ENCODE measurements at places on chromosomes 4 and X. TPM values are rescaled to one million over a fixed set of nuclear protein-coding genes. Genes with fewer than 3 reads are reported as not detected.

DNA sequence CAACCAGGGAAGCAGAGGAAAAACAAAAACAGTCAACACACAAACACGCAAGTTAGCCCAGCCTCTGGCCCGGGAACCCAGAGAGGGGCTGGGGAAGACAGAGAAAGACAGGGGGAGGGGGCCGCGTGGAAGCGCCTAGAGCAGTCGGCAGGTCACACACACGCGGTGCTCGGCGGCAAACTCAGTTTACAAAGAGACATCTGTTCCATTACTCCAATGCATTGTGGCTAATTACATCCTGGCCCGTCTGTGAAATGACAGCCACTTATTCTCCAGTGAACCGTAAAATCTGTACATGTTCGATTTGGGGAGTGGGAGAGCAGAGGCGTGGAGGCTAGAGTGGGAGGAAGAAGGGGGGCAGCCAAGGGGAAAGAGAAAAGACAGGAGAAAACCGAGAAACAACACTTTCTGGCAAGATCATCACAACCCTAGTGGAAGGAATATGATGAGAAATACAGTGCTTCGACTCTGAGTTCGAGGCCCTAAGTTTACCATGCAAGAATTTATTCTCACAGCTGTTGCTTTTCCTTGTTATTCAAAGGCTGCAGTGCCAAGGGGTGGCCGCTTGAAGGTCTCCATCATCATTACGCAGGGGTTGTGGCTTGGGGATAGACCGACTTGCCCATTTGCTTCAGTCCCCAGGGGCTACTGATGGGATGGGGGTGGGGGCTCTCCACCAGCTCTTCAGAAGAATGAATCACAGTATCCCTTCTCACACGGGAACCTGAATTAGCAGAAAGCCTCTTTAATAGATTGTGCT is 167.7 kb downstream of the MGST2 start:
- no peak for DNase-seq

- DNase-seq: no peak
These were observed 215.1 kb upstream of the HDX start for GRCh38 chrX:84717343-84717742.

GRCh38 chr4:90069151-90069550 is 58.0 kb upstream of the CCSER1 start:
- no peak for DNase-seq

DNA sequence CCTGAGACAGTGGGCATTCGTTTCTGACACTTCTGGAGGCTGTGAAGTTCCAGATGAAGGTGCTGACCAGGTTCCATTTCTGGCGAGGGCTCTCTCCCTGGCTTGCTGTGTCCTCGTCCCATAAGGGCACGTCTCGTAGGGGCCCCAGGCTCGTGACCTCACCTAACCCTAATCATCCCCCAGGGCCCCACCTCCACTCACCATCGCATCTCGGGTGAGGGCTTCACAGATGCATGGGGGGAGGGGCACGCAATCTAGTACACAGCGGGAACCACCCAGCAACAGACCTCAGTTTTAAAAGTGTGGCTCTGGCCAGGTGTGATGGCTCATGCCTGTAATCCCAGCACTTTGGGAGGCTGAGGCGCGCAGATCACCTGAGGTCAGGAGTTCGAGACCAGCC is 22.1 kb downstream of the PDE6B start:
- peak; percentile 17 for DNase-seq

DNA sequence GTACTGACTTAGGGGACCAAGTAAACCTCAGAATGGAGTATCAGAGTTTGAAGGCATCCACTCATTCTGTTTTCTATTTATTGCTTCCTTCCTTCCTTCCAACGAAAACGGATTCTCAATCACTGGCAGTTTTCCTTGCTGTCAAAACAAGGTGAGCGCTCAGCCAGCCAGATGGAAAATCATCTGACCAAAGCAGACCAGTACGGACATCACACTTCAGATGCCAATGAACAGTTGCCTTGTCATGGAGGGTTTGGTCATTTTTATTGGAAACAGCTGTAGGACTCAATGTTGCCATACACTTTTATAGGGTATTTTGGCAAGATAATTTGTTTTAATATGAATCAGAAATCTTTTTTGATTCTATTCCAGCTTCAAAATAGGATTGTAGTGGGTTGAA is 16.6 kb downstream of the GEMIN8 start:
- DNase-seq: no peak

GRCh38 chr4:53782458-53782845 is 191.2 kb upstream of the LNX1 start:
- DNase-seq: no peak

GRCh38 chr4:101232074-101232776 is 115.1 kb downstream of the PPP3CA start:
- DNase-seq: no peak

GRCh38 chr4:54813674-54814073 is 155.9 kb downstream of the KIT start:
- DNase-seq: no peak

DNA sequence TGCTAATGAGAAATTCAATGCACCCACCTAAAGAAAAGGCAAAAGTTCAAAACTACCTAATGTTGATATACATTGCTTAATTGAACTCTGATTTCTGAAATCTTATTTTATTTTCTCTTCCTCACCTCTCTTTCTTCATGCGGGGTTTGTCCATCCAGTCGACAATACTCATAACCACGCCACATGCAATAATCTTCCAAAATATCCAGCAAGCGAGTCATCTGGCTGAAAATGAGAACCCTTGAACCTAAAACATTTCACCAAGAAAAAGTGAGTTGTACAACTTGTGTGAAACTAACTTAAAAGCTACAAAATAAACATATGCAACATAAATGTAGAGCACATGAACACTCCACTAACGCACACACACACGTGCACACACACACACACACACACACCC is 26.7 kb downstream of the SMARCA1 start:
- DNase-seq: no peak

DNA sequence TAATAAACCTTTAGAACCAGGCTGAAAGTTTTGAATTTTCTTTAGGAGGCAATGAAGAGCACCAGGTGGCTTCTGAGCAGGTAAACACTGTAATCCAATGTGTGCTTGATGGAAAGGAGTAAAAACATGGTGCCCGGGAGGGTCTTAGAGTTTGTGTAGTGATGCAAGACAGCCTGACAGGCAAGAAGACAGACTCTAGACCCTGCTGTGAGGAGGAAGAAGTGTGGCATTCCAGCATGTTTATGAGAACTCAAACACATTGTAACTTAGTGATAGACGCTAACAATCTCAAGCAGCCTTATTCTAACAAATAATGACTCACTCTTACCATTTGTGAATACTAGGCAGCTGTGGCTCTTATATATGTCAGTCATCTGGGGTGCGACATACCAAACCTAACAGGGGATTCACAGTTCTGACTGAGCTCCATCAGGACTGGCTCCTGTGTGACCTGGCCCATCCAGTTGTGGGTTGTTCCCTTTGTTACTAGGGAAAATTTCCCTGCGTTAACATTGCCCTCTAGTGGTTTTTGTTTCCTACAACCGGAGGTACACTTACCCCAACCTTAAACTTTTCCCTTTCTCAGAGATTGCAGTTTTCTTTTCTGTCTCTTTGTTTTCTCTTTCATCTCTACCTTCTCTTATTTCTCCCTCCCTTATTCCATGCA is 53.8 kb downstream of the VSIG4 start:
- DNase-seq: no peak

GRCh38 chrX:5730556-5730955 is 498.1 kb downstream of the NLGN4X start:
- no peak for DNase-seq

- DNase-seq: no peak
These were observed 14.6 kb downstream of the CTAG1A start for GRCh38 chrX:154599531-154599930.

- DNase-seq: no peak
These were observed 58.5 kb upstream of the LGI2 start for GRCh38 chr4:25089051-25089763.

DNA sequence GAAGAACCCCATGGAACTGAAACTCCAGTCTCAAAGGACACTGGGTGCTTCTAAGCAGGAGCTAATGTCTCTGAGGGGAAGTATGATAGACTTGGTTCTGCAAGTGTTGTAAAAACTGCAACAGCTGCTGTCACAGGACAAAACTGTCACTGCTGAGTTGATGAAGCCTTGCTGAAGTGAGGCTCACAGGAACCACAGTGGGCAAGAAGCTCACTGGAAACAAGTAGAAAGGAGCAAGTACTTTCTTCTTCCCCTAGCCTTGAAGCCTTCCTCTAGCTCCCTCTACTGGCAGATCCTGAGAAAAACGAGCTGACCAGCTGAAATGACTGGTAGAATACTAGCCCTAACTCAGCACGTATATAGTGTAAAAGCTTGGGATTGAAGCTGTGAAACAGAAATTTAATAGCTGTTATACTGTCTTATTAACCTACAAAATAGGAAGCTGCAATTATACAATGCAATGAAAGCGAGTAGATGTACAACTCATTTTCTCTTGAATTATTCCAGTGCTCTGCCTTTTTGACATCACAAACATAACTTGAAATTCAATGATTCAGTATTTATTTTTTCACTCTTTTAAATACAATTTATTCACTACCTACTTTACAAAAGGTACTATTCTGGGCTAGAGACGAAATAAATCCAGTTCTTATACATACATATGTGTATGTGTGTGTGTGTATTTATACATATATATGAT is 91.4 kb downstream of the GABRB1 start:
- DNase-seq: no peak

GRCh38 chr4:77418333-77418732 is 187.3 kb upstream of the CXCL13 start:
- no peak for DNase-seq

- no peak for DNase-seq
These were observed 14.0 kb downstream of the TAPT1 start for GRCh38 chr4:16212138-16212782.

GRCh38 chrX:87049567-87049966 is 468.0 kb upstream of the KLHL4 start:
- no peak for DNase-seq

- no peak for DNase-seq
These were observed 24.7 kb upstream of the PBDC1 start for GRCh38 chrX:76148041-76148665.

DNA sequence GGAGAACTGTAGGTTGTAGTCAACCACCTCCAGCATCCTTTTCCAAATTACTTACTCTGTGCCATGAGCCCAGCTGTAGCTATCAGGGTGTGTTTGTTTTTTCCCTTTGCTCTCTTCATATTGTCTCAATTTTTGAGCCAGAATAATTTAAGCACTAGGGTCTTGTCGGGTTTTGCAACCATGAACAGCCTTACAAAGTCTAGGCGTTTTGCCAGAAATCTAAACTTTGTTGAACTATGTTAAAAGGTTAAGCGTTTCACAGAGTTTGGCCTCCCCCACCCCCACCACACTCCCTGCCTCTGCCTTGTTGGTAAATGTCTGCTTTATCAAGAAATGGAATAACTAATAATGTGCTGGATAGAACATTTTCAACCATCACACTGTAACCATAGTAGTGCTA is 190.6 kb upstream of the TTC29 start:
- no peak for DNase-seq

GRCh38 chrX:110396735-110397134 is 38.1 kb downstream of the RTL9 start:
- DNase-seq: no peak

GRCh38 chr4:1632109-1633104 is 51.7 kb downstream of the FAM53A start:
- DNase-seq: no peak

- DNase-seq: no peak
These were observed 41.0 kb upstream of the LIMCH1 start for GRCh38 chr4:41496977-41497376.

- no peak for DNase-seq
These were observed 24.2 kb upstream of the PGRMC2 start for GRCh38 chr4:128311659-128312403.

DNA sequence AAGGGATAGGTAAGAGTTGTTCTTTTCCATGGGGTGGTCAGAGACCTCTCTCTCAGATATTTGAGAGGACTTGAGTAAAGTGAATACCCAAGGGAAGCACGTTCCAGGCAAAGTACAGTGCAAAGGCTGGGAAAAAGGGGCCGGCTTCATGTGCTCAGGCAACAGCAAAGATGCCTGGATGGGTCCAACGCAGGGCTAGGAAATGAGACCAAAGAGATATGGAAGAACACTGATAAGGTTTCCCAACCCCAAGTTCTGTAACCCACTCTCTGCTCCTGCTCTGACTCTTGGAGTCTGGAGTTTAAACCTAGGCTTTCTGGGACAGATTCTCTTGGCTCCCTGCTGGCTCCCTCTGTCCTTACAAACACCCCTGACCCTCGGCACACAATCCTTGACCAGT is 36.2 kb upstream of the PROM1 start:
- DNase-seq: no peak

- DNase-seq: no peak
These were observed 127.3 kb upstream of the AMOT start for GRCh38 chrX:112967903-112968302.

GRCh38 chrX:2793752-2794151 is 35.0 kb upstream of the GYG2 start:
- no peak for DNase-seq

DNA sequence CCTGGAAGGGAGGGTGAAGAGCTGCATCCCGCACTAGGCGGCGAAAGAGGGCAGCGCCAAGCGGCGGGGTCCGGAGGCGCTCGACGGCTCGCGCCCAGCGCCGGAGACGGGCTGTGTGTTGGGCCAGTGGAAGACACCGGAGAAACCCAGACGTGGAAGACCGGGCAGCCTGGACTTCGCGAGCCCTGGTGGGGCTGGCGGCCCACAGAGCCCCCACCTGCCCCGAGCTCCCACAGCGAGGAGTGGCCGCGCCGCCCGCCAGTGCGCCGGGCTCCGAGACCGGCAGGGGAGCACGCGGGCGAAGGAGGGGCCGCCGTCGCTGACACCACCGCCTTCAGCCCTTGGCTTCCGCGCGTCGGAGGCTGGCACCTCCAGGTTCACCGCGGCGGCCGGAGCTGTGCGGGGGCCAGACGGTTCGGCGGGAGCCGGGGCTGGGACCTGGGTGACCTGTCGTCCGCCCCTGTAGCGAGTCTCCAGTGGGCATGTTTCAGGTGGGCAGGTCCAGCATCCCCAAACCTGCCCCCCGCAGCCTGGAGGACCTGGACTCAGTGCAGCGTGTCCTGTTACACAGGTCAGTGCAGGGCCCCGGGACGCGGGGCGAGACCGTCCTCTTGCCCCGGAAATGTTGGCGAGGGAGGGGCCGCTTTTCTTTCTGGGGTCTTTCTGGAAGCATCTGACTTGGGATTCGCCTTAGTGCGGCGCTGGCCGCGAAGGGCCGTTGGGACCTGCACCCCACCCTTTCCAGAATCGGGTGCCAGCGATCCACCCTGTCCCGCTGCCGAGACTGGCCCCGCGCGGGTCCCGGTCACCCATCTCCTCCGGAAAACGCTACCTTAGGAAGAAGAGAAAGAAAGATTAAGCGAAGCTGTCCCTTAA is 9.6 kb upstream of the INTU start:
- no peak for DNase-seq

MAGEB1 gene
- total RNA-seq: not detected

MGAT4D gene
- not detected for total RNA-seq

FAT4 gene
- total RNA-seq: 6.5 TPM

STPG2 gene
- total RNA-seq: 0.43 TPM

PHEX gene
- total RNA-seq: 0.08 TPM

SRPX2 gene
- 9.7 TPM for total RNA-seq

CTAG1A gene
- not detected for total RNA-seq

MAMLD1 gene
- 1.8 TPM for total RNA-seq

SPIN4 gene
- total RNA-seq: 1.1 TPM

RHOXF2 gene
- total RNA-seq: not detected

MTCP1 gene
- 54.5 TPM for total RNA-seq

CXXC4 gene
- total RNA-seq: 5.4 TPM

TBC1D14 gene
- 36.1 TPM for total RNA-seq

GLOD5 gene
- total RNA-seq: not detected

All from Right ventricle myocardium inferior (tissue), 1 donor.